ENCODE measurements at places on chromosomes 2 and 18. TPM values are rescaled to one million over a fixed set of nuclear protein-coding genes. Genes with fewer than 3 reads are reported as not detected.

Gene NTSR2
- 0.04 TPM for polyA plus RNA-seq

Gene SERPINE2
- 3.6 TPM for polyA plus RNA-seq

Gene GAREM2
- polyA plus RNA-seq, result 2.1 TPM

Gene PRKCE
- 3.0 TPM for polyA plus RNA-seq

Gene EML6
- polyA plus RNA-seq, result 2.2 TPM

Gene GPR35
- polyA plus RNA-seq, result 28.2 TPM

Gene GALR1
- 0.16 TPM for polyA plus RNA-seq

Gene ALKAL2
- polyA plus RNA-seq, result 8.4 TPM

Gene C2orf80
- not detected for polyA plus RNA-seq

Gene SRD5A2
- polyA plus RNA-seq, result not detected

Gene STRN
- polyA plus RNA-seq, result 8.5 TPM

Gene ALS2
- polyA plus RNA-seq, result 5.7 TPM

Gene KLF7
- polyA plus RNA-seq, result 0.60 TPM

Gene SCN3A
- polyA plus RNA-seq, result 0.87 TPM

Gene SPDYA
- polyA plus RNA-seq, result 1.2 TPM

Gene TDRD15
- polyA plus RNA-seq, result not detected

Gene GPAT2
- polyA plus RNA-seq, result 5.1 TPM

Gene TFCP2L1
- 29.1 TPM for polyA plus RNA-seq

Gene SCYGR4
- polyA plus RNA-seq, result not detected

Gene CROCC2
- not detected for polyA plus RNA-seq

Gene HOXD13
- 2.4 TPM for polyA plus RNA-seq

Gene SERPINB13
- polyA plus RNA-seq, result 1.8 TPM

Gene SLC14A1
- 1.6 TPM for polyA plus RNA-seq

Gene HOXD1
- polyA plus RNA-seq, result 3.1 TPM

Gene DAPL1
- 1.2 TPM for polyA plus RNA-seq

Gene TMEM237
- polyA plus RNA-seq, result 3.0 TPM

Gene LIPT1
- 3.9 TPM for polyA plus RNA-seq

Gene C2orf74
- polyA plus RNA-seq, result 4.4 TPM

Gene ATP6V1B1
- polyA plus RNA-seq, result not detected

Gene GYPC
- polyA plus RNA-seq, result 93.7 TPM

Gene NETO1
- polyA plus RNA-seq, result not detected

Gene UGT1A3
- 0.36 TPM for polyA plus RNA-seq

Gene KLHL30
- polyA plus RNA-seq, result 0.19 TPM

Gene NEU2
- polyA plus RNA-seq, result not detected

Gene DLX2
- not detected for polyA plus RNA-seq

Gene REG1B
- polyA plus RNA-seq, result 465 TPM
